ENCODE measurements at places on chromosomes 11 and 22.

DNA sequence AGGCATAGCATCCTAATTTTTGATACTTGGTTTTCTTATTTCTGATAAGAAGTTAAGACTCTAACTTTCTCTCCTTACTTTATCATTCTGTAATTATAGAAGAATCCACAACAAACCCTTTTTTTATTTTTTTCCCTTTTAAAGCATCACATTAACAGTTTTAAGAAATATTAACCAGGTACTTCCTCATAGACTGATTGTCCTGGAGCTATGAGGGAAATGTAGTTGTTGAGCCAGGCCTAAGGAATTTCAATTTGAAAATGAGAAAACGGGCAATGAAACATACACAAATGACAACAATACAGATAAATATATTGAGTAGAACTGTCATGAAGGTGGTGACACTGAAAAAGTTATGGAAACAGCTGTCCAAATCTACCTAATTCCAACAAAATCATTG, 569.0 kb downstream of the KCNA4 start:
- no peak for DNase-seq

- DNase-seq = no peak
Measured at GRCh38 chr22:49620003-49620556, 207.6 kb downstream of the BRD1 start.

GRCh38 chr22:49009359-49010063, 818.2 kb downstream of the BRD1 start:
- no peak for DNase-seq

- peak; percentile 43 for DNase-seq
Measured at GRCh38 chr22:41532908-41533825, 11.1 kb downstream of the POLR3H start.

GRCh38 chr11:120334332-120334731, 1.9 kb upstream of the ARHGEF12 start:
- DNase-seq = no peak

GRCh38 chr11:35615921-35616900, 2.0 kb upstream of the FJX1 start:
- no peak for DNase-seq

- DNase-seq = no peak
Measured at GRCh38 chr11:56637500-56637899, 4.7 kb downstream of the OR5AP2 start.

DNA sequence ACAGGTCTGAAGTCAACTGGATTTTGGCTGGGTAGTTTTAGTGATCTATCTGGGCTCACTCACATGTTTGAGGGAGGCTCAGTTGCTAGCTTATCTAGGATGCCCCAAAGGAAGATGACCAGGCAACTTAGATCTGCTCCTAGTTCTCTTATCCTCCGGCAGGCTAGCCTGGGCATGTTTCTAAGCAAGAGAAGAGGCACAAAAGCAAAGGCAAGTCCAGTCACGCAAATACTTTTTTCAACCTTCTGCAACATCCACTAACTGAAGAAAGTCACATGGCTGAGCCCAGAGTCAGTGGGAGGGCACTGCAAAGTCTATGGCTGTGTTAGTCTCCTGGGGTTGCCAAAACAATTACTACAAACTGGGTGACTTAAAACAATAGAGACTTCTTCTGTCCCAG, 32.9 kb upstream of the FSHB start:
- no peak for DNase-seq

GRCh38 chr11:78266451-78266850, 77.7 kb downstream of the USP35 start:
- no peak for DNase-seq

GRCh38 chr11:101960231-101960630, 43.9 kb upstream of the ANGPTL5 start:
- no peak for DNase-seq

- no peak for DNase-seq
Measured at GRCh38 chr11:125903711-125904659, at the start of gene DDX25. TSS of gene DDX25 (plus strand) at chr11:125904508. CDS start at chr11:125904518, 10 bp downstream.

GRCh38 chr22:23117891-23118646, 23.7 kb downstream of the RSPH14 start:
- no peak for DNase-seq

DNA sequence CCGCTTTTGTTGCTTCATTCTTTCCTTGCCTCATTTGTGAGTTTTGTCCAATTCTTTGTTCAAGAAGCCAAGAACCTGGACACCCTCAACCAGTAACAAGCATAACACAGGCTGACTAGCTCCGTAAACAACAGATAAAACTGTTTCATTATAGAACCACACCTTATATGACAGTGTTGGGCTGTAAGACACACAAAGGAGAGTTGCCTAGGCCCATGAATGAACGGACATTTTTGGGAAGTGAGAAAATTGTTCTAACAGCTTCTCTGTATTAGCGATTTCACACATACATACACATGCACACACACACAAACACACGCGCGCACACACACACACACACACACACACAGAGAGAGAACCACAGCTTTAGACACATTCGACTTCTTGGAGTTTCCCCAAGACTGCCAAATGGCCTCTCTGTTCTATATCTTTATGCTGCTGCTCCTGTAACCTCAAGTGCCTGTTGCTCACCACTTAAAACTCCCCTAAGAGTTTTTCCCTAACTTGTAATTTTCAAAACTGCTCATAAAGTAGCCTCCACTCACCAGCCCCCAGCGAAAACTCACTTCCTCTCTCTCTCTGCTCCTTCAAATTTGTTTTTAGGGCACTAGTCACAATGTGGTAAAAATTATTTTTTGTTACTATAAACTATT, 35.9 kb downstream of the CTSC start:
- no peak for DNase-seq

GRCh38 chr11:62144641-62145255, 20.9 kb downstream of the INCENP start:
- no peak for DNase-seq

GRCh38 chr11:59787255-59787588, 23.4 kb downstream of the MRPL16 start:
- no peak for DNase-seq

DNA sequence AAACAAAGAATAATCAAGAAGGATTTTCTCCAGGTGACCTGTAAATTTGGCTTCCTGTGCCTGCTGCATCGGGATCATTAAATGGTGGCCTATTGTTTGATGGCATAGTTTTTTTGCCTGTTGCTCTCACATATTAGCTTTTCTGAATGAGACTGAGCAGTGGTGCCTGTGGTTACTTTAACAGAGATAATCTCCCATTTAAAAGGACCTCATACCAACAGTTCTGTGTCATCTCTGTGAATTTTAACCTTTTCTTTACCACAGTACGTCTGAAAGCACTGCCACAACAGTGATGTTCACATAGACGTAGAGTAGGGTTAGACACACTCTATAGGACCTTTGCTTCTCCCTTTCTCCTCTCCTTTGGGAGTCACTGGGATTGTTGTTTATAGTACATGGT, 22.9 kb upstream of the RCE1 start:
- no peak for DNase-seq

DNA sequence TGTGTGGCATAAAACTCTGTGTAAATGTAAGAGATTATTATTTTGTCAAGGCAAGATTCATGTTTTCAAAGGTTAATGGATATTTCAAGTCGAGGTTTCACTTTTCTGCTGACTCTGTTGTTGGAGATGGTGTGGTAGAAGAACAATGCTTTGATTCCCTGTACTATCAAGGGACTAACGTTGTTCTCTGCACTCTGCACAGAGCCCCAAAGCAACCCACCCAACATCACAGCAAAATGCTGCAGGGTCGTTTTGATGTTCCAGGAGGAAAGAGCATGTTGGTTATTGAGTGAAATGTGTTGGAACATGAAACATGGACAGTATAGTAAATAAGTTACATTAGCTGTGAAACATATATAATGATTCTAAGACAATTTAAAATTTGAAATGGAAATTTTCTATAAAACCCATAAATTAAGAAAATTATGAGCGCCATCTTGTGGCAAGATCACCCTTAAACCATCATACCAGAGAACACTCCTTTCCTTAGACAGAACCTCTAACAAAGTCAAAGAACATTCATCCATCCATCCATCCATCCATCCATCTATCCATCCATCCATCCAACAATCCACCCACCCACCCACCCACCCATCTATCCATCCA, 164.4 kb upstream of the ZBED5 start:
- DNase-seq = no peak

- DNase-seq = no peak
Measured at GRCh38 chr11:31487848-31488247, 21.6 kb downstream of the IMMP1L start.

DNA sequence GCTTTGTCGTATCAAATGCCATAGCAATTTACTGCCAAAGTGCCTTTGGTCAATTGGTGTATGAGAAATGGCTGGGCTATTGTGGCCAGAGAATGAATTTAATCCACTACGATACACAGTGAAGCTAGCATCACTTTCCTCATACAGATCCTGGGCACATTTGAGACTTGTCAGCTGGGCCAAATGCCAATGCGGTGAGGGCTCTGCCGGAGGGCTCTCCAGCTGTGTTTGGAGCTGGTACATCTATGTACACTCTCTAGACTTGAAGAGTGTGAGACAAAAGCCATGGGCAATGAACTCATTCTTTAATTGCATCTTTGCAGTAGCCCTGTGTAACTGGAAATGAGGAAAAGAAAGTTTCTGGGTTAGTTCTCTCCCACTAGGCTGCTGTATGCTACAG, 1052.9 kb downstream of the NTM start:
- DNase-seq = no peak

DNA sequence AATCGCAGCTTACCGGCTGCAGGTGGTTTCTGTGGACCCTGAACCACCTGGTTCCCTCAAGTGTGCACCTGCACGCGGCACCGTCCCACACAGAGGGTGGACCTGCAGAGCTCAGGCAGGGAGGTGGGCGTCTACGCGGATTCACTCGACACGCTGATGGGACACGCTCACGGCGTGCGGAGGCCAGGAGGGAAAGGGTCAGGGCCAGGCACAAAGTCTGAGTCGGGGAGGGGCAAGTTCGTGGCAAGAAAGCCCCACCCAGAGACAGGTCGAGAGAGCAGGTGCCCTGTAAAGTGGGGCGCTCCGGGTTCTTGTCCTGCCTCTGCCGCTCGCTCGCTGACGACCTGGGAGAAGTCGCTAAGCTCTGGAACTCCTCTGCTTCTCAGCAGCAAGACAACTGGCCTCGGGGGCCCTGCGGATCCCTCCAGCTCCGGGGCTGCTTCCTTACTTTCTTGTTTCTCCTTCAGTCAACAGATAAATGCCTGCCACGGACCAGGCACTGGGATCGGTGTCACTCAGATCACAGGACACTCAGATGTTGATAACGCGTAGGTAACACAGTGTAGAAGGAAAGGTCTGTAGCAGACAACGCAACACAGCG, 72.4 kb upstream of the NUP50 start:
- DNase-seq = no peak

GRCh38 chr11:6962141-6962540, 35.9 kb downstream of the ZNF215 start:
- no peak for DNase-seq

DNA sequence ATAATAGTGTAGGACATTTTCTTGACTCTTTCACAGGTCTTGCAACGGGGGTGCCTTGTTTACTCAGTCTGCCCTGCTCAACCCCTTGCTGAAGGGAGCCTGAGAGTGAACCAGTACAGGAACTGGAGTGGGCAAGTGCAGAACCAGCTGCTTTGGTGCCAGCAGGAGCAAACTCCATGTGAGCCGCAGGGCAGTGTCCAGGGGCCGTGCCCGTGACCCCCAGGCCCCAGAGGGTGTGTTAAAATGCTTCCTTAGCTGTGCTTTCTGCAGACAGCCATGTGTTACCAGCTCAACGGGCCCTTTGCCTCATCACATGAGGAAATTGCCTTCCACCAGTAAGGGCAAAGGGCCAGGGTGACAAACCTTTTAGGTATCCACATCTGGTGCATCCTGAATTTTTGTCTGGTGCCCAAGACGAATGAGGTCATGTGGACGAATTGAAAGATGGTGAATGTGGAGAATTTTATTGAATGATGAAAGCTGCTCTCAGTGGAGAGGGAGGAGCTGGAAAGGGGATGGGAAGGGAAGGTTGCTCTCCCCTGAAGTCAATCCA, 53.6 kb upstream of the OR5D13 start:
- no peak for DNase-seq

- DNase-seq = no peak
Measured at GRCh38 chr11:107538239-107538638, 27.3 kb downstream of the ALKBH8 start.

DNA sequence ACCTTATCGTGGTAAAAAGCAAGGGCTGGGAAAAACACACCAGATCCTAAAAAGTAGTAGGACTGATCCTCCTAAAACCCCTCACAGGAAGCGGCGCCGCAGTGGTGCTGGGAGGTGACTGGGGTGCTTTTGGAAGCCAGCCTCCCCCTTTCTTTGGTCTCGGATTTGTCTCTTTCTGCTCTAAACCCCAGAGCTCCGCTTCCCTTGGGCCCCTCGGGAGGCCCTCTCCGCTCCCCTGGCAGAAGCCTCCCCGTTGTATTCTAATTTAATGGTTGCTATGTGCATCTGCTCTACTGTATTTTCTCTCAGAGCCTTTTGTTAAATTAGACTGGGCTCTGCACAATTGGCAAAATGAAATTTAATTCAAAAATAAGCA, 587.7 kb downstream of the OPCML start:
- no peak for DNase-seq

DNA sequence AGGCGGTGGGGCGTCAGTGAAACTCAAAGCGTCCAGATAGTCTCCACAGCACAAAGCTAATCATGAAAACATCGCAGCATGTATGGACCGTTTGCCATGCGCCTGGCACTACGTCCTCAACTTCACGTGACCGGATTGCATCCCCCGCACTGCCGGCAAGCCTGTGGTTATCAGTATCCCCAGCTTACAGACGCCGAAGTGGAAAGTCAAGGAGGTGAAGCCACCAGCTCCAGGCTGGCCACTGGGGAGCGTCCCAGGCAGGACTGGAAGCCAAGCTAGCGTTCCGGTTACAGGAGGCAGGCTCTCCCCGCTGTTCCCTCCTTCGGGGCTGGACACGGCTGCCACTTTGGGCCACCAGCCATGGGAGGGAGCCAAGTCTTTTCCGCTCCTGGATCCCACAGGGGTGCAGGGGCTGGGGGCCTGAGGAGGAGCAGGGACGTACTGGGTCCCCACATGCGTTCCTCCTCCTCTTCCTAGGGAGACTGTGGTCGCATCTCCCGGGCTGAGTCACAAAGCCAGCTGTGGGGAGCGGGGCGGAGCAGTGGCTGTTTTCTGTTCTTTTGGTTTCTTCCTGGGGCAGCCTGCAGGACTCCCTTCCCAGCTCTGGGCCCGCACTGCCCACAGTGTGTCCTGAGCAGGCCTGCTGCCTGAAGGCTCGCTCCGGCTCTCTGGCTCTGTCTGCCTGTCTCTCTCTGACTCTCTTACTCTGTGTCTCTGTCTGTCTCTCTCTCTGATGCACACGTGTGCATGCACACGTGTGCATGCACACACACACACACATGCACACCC, 4.3 kb upstream of the OSBPL5 start:
- no peak for DNase-seq

DNA sequence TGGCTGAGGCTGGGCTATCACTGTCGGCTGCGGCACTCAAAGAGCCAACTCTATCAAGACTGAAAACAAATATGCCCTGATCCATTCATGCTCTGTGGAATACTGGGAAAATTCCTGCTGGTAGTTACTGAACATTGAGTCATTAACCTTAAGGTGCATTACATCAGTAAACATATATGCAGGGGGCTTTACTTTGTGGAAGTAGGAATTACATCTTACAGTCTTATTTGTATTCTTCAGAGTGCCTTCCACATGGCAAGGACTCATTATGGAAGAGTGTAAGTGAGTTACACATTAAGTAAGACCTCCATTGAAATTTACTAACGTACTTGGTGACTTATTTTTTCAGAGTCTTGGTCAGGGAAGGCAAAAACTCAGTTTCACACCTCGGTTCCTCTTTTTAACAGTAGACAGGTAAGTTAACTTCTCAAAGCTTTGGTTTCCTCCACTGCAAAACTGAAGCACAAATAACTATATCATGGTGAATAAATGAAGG, 4.5 kb downstream of the OR5B21 start:
- DNase-seq = no peak

All from stimulated activated CD8-positive, alpha-beta memory T cell treated with anti-CD3 and anti-CD28 coated beads, Interleukin-7, amount 100 ng/mL, for 1 hour (primary cell).